ENCODE measurements at places on chromosomes 4 and X.

DNA sequence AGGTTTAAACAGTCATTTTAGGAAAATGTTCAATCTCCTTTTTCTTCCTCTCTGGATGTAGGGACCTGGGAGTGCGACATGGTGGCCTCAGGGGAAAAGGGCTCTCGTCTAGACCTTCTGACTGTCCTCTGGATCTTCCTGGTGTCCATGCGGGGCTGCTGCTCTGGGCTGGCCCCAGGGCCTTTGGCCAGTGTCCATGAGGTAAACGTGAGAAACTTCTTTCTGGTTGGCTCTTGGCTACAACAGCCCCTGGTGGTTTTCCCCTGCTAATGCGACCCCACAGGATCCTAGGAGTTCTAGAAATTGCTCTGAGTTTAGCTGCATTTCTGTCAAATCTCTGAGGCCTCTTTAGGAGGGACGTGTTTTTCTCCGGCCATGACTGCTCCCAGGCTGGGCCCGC is 85.7 kb downstream of the MFAP3L start:
- no peak for DNase-seq

- no peak for DNase-seq
Observed at GRCh38 chrX:11887175-11887574, 129.1 kb downstream of the MSL3 start.

DNA sequence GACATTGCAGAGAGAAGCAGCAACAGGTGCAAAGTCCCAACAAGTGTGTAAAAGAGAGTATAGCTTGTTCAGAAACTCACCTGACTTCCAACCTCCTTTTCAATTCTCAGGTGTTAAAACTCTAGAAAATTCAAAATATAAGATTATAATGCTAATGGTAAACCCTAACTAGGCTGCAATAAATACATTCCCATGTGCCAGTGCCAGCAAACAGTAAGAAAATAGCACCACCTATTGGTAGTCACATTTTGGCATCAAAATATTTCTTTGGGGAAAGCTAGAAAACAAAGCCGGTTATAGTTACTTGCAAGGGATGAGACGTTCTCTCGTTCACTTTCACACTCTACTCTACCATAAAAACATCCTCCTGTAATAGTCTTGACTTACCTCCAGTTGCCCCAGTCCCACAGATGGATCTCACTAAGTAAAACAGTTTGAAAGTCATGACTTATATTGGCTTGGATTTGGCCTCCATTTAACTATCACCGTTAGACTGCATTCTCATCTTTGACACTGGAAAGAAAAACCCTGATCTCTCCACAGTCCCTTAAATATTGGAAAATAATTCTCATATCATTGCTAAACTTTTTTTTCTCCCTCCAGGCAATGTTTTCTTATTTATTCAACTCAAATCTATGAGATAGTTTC is 9.6 kb downstream of the BMP3 start:
- peak; percentile 47 for DNase-seq

- no peak for DNase-seq
Observed at GRCh38 chrX:153909024-153909979, 4.8 kb downstream of the AVPR2 start.

GRCh38 chr4:165678936-165679325 is 194.1 kb upstream of the TLL1 start:
- DNase-seq: no peak

DNA sequence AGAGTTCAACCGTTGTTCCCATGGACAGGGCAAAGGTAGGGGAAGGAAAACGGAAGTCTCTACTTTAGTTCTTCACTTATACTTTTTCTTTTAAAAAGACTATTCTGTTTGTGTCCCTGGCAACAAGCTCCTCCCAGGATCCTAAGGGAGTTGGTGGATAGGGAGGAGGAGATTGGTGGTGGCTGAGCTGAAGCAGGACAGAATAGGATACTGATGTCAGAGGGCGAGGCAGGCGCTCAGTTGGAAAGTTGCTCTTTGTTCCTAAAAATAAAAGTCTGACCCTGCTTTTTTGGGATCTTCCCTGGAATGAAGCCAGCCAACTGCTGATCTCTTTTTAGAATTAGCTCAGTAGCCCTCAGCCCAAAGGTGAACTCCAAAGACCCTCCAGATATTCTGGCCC is 104.7 kb downstream of the MGST2 start:
- no peak for DNase-seq

DNA sequence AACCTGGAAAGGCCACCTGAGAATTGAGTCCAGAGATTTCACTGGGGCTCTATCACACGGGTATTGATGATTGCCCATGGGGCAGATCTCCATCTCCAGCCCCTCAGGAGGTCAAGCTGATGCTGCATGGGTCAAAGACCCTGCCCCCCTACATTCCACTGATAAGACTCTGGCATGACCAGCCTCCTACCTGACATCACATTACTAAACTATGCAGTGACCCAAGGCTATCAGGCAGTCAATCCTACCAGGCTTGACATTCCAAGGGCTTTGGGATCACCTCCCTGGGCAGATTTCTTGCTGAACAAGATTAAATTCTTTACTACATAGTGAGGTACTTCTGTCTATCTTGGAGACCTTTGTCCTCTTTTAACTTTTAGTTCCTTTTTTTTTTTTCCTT is 192.7 kb upstream of the STS start:
- DNase-seq: no peak

- DNase-seq: no peak
Observed at GRCh38 chr4:163606896-163607691, 112.6 kb downstream of the TMA16 start.
